ENCODE measurements at places on chromosomes 4 and X.
A peak's percentile ranks its signal among the peaks of the same experiment; 100 is the strongest.

- DNase-seq = no peak
Observed at GRCh38 chrX:8981723-8982122, 52.2 kb downstream of the FAM9B start.

- DNase-seq = no peak
Observed at GRCh38 chr4:6250235-6250983, 19.2 kb upstream of the WFS1 start.

- peak; percentile 47 for DNase-seq
Observed at GRCh38 chr4:138919094-138919936, 96.3 kb upstream of the NOCT start.

GRCh38 chr4:24476282-24476681, 108.1 kb downstream of the DHX15 start:
- DNase-seq = no peak

GRCh38 chr4:69523385-69524132, 27.9 kb upstream of the UGT2B4 start:
- DNase-seq = no peak

- DNase-seq = no peak
Observed at GRCh38 chr4:48141048-48141447, 7.0 kb upstream of the TXK start.

- no peak for DNase-seq
Observed at GRCh38 chr4:155809835-155810234, 51.0 kb downstream of the GUCY1B1 start.

DNA sequence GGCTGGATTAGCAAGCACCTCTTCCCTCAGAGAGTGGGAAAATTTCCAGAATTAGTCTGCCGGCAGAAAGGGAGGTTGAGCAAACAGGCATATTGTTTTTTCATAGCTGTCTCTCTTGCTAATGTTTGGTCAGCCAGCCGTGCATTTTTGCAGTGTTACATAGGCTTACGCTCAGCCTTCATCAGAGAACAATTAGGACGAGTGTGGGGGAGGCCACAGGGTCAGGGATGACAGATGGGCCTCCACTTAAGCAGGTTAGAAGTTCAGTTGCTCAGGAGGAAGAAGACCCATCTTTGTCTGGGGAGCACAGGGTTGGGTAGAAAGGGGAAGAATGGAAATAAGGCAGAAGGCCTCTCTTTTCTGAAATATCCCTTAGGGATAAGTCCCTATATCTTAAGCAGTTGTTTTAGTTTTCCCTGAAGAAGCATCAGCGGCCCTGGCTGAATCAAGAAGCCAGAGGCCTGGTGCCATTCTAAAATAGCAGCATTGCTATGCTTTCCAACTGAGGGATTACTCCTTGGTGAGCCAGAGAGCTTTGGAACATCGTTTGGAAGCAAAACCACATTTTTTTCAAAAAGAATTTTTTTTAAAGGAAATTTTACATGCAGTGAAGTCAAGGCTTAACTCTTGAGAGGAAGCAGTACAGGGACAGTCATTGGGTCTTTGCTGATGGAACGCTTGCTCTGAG, 118.8 kb downstream of the SMIM20 start:
- DNase-seq = no peak

DNA sequence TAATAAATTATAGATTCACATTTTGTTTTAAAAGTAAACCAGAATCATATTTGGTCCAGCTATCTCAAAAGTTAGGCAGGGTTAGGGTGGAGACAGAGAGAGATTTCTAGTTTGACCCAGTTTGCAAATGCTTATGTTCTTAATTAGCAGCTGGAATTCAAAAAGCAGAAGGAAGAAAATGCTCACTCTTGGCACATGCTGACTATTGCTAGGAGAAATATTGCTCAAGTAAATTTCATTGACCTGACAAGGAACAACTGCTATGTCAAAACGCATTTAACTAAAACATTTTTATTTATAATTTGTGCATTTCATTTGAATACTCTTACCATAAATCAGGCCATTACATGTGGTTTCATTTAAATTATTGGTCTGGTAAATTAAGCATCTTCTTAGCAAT, 131.8 kb downstream of the GLRA3 start:
- DNase-seq = no peak

DNA sequence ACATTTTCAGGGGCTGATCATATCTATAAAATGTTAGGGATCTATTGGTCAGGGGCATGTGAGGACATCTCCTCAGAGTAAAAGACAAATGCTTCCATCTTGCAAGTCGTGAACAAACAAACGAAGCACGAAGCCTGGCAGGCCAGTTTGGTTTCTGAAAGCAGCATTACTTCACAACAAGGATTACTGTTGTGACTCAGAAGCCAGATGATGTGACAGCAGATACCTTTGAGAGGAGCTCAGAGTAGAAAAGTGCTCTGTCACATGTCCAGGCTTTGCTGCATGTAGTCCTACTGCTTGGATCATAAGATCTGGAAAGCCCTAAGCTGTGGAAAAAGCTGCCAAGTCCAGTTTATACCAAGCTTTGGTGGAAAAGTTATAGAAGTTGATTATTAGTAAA, 1827.2 kb downstream of the ARAP2 start:
- no peak for DNase-seq

- no peak for DNase-seq
Observed at GRCh38 chr4:151862766-151863165, 102.0 kb upstream of the GATB start.

- no peak for DNase-seq
Observed at GRCh38 chr4:24768604-24769003, 26.8 kb upstream of the SOD3 start.

DNA sequence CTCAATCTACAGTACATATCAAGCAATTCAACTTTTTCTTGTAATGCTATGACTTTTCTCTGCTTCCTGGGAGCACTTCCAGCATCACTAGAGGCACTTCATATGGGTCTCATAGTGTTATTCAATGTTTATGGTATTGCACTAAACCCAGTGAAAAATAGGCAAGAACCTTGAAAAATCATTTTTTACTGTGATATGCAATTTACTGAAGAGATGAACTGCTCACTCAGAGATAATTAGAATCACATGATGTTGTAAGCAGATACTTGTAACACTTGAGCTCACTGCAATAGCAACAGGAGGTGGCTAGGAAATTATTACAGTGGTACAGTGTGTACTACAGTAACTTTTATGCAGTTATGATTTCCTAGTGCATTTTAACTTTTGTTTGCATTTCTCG, 93.3 kb downstream of the RASGEF1B start:
- no peak for DNase-seq

GRCh38 chrX:136477026-136477425, 10.7 kb upstream of the BRS3 start:
- no peak for DNase-seq

DNA sequence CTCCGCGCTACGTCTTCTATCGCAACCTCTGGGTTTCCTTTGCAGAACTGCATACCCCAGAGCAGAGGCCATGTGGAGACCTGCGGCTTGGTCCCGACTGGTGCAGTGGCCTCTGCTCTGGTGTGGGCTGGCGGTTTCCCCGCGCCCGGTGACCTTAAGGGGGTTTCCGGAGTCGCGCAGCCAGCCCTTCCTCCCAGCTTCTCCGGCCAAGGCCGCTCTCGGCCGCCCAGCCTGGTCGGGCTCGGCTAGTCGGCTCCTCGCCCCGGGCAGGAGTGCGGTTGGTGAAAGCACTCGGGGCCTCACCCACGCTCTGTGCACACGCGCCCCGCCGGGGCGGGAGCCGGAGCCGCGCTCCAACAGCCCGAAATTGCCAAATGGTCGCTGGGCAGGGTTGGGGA, 84.9 kb downstream of the BCOR start:
- DNase-seq = peak; percentile 56

DNA sequence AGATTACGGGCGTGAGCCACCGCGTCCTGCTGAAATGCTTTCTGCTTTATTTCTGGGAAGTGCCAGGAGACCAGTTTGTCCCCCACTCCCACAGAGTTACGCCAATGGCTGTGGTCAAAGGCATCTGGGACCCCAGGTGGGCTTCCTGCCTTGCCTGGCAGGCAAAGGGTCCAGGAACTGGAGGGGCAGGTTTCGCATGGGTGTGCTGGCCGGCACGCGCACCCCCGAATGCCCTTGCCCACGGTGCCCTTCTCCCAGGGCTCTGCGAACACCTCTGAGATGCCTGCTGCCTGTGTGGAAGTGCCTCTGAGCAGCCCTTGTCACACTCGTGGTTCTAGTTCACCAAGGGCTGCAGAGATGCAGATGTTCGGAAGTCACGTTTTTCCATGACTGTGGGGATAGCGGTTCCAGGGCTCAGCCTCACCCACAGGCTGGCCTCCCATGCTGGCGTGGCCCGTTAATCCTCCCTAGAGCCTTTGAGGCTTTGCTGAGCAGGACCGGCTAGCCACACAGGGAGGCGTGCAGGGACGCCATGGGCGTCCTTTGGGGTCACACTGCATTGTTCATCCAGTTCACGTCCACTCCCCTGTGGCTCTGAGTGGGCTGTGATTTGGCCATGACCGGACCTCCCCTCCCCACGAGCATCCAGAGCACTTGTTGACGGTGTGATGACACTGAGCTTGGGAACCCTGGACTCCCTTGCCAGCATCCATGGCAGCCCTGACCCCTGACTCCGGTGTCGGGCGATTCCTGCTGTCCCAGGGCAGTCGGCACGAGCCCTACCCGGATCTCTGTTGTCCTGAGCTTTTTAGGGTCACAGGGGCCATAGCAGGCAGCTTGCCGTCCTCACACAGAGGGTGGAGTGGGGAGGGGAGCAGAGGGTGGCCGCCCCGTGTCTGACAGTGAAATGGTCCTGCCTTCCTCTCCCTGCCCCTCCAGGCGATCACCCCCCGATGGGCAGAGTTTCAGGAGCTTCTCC, 12.7 kb upstream of the ADD1 start:
- DNase-seq = peak; percentile 26

DNA sequence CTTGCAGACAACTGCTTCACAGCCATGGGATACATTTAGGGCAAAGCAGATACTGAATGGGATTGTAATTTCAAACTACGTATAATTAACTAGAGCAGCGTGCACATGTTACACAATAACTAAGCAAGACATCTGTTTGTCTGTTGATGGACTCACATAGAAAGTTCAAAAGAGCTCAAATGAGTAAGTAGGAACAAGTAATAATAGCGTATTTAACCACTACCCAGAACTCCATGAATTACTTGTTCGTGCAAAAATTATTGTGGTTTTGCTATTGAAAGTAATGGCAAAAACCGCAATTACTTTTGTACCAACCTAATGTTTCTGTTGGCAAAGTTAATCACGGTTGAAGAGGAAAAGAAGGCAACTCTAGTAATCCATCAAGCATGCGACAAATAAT, 825.4 kb downstream of the PCDH18 start:
- no peak for DNase-seq

- no peak for DNase-seq
Observed at GRCh38 chrX:105845631-105846030, 23.3 kb downstream of the NRK start.

GRCh38 chrX:15761564-15762191, 23.6 kb downstream of the CA5B start:
- DNase-seq = no peak

GRCh38 chr4:145541346-145541745, 59.7 kb downstream of the SMAD1 start:
- DNase-seq = no peak

- no peak for DNase-seq
Observed at GRCh38 chr4:167688660-167689142, 403.6 kb upstream of the ANXA10 start.

DNA sequence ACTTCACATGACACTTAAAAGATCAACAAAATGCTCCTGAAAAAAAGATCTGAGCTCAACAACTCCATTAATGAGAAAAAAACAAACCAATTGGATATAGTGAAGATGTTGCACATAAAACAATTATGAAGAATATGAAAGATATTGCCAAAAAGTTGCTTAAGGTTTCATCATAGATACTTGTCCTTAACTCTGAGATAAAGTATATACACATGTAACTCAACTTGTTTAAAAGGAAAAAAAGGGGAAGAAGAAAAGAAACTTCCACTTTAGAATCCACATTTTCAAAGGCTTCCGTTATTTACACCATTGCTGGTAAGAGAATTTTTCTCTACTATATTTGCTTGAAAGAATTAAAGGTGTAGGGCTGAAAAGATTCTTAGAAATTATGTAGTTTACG, 2.7 kb downstream of the AFAP1 start:
- DNase-seq = no peak

DNA sequence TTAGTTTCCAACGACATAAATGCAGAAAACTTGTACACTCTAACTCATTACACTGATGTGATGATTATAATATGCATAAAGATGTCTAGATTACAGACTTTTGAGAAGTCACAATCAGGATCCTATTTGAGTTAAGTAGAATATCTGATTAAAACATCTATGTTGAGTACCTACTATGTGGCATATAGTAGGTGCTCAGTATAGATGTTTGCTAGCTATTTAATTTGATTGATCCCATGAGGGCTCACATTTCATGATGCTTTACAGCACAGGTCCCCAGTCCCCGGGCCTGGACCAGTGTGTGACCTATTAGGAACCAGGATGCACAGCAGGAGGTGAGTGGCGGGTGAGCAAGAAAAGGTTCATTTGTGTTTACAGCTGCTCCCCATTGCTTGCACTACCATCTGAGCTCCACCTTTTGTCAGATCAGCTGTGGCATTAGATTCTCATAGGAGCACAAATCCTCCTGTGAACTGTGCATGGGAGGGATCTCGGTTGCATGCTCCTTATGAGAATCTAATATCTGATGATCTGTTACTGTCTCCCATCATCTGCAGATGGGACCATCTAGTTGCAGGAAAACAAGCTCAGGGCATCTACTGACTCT, 33.0 kb upstream of the CXCL8 start:
- no peak for DNase-seq

- DNase-seq = no peak
Observed at GRCh38 chr4:100081491-100081890, 108.8 kb downstream of the DDIT4L start.

DNA sequence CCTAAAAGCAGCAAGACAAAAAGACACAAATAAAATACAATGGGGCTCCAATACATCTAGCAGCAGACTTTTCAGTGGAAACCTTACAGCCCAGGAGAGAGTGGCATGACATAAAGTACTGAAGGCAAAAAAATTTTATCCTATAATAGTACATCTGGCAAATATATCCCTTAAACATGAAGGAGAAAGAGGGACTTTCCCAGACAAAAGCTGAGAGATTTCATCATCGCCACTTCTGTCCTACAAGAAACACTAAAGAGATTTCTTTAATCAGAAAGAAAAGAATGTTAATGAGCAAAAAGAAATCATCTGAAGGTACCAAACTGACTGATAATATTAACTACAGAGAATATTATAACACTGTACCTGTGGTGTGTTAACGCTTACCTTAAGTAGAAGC, 86.4 kb downstream of the ANKRD17 start:
- DNase-seq = no peak

DNA sequence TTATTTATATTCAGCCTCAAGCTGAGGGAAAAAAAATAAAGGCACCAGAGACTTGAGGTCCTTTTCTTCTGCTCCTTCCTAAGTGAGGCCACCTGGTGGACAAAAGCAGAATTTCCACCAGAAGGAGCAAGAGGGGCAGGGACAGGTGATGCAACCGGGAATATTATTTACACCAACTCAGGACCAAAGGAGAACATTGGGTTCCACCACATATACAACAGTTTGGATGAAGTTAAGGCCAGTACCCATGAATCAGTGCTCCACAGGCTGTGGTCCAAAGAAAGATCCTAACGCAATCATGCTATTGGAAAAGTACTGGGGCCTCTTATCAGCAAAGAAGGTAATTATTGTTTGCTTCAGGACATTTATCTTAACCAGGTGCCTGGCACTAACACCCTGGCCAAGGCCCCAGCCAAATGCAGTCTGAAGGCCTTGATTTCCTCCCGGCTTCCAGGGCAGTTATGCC, 57.4 kb downstream of the TSC22D3 start:
- DNase-seq = peak; percentile 42

GRCh38 chrX:100976211-100976610, 6.7 kb downstream of the ARL13A start:
- DNase-seq = no peak

- DNase-seq = no peak
Observed at GRCh38 chr4:52657618-52658501, 1.2 kb downstream of the USP46 start.
